ENCODE measurements at places on chromosomes 3 and 15.

DNA sequence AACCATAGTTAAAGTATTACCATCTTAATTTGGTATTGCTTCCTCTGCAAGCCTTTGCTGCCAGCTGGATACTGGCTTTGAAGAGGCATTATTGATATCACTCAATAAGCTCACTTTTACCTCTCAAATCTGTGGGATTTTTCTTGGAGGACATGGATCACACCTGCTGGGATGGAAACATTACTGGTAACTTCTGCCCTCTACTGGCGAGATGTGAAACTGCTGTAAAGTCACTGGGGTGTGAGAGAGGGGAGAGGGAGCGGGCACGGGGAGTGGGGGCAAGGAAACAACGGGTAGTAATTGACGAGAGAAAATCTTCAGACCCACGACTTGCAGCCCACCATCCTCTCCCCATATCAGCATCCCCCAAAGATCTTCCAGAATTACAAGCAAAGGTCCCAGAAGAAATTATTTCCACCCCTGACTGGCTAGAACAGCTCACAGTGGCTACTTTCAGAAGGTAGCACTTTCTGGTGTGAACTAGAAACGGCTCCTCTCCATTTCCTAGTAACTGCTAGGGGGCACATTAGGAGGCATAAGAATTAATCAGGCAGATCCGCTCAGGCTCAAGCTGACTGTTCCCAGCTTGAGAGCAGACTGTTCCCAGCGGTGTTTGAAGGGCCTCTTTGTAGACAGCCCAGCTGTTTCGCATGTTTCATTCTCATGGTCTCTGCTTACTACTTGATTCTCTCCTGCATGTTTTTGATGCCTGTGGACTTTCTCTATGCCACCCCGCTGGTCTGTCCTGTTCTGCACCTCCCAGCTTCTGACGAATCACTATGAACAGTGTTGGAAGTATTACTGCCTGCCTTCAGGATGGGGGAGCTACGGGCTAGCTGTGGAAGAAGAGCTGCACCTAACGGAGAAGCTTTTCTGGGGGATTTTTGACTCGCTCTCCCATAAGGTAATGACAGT lies 230.4 kb upstream of the CHRM5 start:
- no peak for DNase-seq

- DNase-seq = no peak
Measured at GRCh38 chr3:138370321-138370720, 21.9 kb downstream of the MRAS start.

DNA sequence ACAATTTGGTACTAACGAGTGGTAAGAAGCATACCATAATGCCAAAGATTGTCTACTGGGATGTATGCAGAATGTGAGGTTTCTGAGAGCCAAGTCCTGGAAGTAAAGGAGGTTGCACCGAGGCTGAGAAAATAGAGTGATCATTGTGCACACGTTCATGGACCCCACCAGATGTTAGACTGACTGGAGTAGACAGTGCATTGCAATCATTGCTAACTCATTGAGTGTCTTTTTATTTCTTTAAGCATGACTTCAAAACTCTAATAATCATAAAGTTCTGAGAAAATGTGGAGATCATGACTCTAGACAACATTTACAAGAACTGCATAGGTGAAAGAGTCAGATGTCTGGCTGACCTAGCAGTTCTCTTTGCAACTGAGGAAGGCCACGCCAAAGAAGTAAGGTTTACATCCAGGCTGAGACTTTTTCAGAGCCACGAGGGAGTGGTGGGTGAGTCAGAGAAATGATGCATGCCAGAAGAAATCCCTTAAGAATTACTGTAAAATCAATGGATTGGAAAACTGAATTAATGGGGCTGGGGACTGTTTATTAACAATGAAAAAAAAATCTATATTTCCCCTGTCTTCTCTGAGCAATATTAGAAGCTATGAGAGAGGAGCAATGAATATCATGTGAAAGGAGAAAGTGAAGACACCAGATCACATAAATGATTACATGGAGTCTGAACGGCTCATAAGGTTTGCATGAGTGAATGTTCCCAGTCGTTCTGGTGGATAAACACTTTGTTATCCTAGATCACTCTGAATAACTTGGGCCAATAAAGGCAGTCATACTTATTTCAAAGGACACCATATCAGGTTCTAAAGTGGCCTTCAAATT lies 76.0 kb upstream of the SLC25A26 start:
- no peak for DNase-seq

DNA sequence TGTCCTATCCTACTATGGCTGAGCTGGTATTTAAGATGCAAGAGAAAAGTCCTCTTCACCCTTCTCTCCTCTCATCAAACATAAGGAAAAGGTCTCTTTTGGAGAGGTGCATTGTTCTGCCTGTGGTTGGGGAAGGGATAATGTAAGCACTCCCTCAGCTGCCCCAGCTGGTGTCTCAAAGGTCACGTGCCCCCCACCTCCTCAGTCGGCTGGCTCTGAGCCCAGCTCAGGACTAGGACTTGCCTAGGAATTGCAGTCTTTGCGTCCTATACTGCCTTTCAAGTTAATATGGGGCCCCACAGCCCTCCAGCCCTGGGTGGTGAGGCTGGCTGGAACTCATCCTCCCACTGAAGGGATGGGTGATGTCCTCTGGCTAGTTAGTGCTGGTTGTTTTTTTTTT lies 29.7 kb downstream of the OR4F15 start:
- DNase-seq = no peak

- no peak for DNase-seq
Measured at GRCh38 chr3:32595323-32595722, 24.7 kb upstream of the DYNC1LI1 start.

DNA sequence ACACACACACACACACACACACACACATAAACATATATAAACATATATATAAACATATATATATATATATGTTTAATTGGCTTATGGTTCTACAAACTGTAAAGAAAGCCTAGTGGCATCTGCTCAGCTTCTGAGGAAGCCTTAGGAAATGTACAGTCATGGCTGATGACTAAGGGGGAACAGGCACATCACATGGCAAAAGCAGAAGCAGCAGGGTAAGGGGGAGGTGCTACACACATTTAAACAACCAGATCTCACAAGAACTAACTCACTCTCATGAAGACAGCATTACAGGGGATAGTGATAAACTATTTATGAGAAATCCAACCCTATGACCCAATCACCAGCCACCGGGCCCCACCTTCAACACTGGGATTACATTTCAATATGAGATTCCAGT lies 922.9 kb downstream of the SI start:
- no peak for DNase-seq

GRCh38 chr3:128487813-128488635 lies 5.0 kb downstream of the GATA2 start:
- DNase-seq = no peak

DNA sequence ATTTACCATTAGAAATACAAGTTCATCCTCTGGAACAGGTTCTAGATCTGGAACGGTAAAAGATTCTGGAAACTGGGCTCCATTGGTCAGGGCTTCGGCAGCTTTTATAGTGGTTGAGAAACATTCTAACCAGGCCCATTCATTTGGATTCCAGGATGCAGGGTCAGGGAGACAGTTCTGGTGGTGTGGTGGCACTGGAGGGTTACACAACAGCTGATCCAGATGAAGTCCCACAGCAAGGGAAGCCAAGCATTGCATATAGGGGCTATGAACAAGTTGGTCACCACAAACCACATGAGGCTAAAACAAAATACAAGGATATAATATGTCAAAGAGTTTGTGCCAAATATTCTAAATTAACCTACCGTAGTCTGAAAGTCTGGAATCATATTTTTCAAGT lies 43.0 kb downstream of the FBXL22 start:
- no peak for DNase-seq

- DNase-seq = no peak
Measured at GRCh38 chr15:85289677-85290365, 90.6 kb upstream of the AKAP13 start.

DNA sequence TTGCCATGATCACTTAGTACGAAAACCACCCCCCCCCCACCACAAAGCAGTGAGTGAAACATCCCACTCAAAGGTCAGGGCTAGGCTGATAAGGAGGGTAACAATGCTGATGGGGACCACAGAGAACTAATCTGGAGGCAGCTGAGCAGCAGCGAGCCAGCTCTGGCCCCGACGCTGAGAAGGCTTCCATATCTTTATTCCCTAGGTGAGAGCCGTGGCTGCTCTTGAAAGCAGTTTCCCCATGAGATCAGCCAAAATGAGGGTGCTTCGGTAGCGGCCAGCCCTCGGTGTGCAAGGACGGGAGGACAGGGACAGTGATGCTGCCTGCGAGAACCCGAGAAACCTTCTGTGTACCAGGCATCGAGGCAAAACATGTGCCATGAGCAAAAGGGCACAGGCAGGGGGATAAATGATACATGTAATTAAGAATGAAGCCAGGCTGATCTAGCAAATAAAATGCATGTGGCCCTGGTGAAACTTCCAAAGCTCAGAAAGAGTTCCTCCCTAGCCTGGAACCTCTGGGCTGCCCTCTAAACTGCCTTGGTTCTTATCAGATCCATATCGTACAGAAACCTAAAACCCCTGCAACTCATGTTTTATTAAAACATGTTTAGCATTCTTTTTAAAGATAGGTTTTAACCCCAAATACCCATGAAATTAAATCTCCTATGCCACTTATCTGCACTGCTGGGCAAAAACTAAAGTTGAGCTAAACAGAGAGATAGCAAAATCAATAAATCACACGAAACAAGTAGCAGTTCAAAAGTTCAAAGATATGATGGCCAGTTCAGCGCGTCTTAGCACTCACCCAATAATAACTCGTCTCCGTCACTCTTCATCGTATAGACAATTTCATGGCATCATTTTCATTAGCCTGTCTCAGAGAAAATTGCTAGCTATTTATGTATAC lies 337.3 kb downstream of the FOXP1 start:
- no peak for DNase-seq

DNA sequence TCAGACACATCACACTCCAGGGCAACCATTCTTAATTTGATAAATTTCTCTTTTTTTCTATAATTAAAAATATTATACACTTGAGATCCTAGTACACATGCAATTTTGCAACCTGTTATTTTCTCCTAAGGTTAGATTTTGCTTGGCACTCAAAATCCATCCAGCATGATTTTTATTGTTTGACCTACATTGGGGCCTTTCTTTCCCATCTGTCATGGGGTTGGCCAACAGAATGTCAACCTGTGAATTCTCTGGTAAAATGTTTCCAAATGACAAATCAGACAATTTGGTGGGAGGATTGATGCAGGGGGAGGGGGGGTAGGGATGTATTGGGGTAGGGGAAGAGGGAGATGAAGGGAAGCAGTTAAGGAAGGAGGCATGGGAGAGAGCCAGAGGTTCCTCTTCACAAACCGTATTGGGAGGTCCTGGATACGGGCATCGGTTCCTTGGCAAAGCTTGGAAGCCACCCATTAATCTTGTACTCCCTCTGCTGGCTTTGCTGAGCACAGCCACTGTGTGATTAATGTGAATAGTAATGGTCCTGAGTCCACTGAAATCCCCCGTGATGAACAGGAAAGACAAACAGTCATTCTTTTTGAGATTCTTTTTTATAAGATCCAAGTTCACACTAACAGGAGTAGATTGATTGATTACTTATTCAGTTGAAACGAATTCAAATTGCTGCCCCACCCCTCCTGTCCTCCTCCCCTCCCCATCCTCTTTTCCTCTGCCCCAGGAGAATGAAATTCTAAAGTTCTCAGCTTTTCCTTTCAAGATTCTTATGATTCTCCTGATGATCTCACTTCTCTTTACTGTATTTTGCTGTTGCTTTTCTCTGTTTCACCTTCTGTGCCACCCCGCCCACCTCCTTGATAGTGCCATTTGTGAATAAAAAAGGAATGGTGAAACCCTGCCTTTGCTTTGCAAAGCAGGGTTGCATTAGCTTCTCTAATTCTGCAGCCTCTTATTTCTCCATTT lies 82.2 kb upstream of the SLC25A26 start:
- DNase-seq = no peak

DNA sequence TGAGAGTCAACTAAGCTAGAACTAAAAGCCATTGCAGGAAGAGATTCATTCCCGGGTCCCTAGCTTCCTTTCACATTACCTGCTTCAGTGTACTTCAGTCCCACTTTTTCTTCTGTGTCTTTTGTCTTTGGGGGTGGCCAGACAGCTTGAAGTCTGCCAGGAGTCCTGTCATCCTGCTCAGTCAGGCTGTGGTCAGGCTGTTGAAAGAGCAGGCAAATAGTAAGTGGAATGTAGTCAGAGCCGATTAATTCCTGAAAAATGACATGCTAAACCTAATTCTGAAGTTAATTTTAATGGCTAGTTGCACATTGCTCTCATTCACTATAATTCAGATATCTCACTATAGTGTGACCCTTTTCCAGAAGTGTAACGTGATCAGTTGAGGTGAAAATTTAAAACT lies 129.6 kb downstream of the FMN1 start:
- no peak for DNase-seq

DNA sequence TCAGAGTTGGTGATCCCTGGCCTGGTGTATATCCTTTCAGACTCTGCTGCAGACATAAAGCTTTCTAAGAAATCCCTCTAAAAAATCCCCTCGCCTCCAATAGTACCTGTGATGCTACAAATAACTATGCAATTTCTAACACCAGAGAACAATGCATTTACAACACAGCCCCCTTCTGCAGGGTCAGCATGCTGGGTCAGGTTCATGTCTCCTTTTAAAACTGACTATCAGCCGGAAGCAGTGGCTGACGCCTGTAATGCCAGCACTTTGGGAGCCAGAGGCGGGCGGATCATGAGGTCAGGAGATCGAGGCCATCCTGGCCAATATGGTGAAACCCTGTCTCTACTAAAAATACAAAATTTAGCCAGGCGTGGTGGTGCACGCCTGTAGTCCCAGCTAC lies 77.0 kb upstream of the SPATA12 start:
- no peak for DNase-seq

DNA sequence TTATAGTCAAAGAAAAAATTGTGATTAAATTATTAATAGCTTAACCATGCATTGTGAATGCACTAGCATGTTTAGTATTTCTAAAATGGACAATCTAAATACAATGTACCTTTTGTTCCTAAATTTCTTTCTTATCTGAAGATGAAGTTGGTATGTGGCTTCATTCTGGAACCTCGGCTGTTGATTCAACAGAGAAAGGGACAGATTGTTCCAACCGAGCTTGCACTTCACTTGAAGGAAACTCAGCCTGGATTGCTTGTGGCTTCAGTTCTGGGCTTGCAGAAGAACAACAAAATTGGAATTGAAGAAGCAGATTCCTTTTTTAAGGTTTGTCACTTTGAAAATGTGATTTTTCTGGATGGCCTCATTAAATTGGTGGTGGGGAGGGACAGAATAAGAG lies 32.6 kb downstream of the HPS3 start:
- DNase-seq = no peak

GRCh38 chr3:39414421-39414907 lies 7.9 kb downstream of the RPSA start:
- DNase-seq = no peak

- no peak for DNase-seq
Measured at GRCh38 chr3:138782755-138783154, 52.0 kb downstream of the PIK3CB start.

- DNase-seq = no peak
Measured at GRCh38 chr3:87206070-87206469, 21.0 kb upstream of the CHMP2B start.
